ENCODE measurements at places on chromosomes 1 and 21.

DNA sequence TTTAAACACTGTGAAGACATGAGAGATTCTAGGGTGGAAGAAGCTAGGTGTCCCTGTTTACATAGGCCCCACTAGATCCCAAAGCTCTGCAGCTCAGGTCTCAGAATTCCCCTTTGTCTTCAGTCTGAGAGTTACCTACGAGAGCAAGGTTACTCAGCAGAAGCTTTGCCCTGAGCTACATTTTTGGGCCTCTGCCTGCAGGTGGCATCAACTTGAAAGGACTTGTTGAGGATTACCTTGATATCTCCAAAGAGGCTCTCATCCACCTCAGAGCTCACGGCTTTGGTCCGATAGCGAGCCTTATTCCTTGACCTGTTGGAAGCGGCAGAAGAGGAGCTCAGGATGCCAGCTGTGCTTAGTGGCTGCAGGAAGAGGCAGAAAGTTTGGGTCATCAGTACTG lies 7.0 kb downstream of the CFAP45 start:
- DNase-seq: no peak

DNA sequence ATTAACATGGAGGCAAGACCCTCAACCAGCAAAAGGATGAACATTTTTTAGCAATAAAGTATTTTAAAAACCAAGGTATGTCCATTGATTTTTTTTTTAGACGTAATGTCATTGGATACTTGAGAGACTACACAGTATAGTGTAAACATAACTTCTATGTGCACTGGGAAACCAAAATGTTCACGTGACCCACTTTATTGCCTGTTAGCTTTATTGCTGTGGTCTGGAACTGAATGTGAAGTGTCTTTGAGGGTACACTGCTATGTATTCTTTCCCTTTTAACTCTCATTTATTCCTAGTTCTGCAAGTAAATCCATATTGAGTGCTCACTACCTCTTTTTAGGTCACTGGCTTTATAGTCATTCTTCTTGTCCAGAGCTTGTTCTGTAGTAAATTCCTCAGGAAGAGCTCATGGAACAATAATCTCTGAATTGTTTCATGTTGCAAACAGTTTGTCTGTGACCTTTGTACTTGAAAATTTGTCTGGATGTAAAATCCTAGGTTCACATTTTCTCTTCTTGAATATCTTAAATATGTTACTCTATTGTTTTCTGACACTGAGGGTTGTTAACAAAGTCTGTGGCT lies 20.6 kb downstream of the ABCD3 start:
- DNase-seq: peak; percentile 11

GRCh38 chr21:33666153-33666552 lies 23.9 kb downstream of the ITSN1 start:
- DNase-seq: no peak

- no peak for DNase-seq
Measured at GRCh38 chr1:152517237-152517811, 3.0 kb downstream of the CRCT1 start.

DNA sequence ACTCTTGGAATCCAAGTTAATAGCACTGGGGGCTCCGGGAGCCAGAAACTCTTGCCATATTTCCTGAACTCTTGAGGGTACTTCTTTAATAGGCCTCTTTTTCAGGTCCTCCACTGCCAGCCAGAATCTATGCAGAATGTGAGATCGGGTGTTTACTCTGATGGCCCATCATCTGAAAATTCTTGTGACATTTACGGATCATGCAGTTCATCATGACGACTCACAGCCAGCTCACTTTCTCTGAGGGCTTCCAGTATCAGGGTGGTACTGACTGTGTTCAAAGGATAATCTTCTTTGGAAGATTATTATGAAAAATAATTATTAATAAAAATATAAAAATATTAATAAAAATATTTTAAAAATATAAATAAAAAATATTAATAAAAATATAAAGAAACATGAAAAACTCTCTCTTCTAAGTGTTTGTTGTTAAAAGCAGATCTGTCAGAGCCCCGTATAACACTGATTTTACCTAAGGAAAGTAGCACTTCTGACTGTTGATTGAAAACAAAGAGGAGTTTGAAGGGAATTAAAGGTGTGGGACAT lies 194.3 kb upstream of the GREM2 start:
- peak; percentile 57 for DNase-seq

Measured in fibroblast of skin of back (primary cell).